Skin of body (tissue), 3 donors: ENCODE measurements at places on chromosomes 5 and 9. TPM values are rescaled to one million over a fixed set of nuclear protein-coding genes. Genes with fewer than 3 reads are reported as not detected.

DNA sequence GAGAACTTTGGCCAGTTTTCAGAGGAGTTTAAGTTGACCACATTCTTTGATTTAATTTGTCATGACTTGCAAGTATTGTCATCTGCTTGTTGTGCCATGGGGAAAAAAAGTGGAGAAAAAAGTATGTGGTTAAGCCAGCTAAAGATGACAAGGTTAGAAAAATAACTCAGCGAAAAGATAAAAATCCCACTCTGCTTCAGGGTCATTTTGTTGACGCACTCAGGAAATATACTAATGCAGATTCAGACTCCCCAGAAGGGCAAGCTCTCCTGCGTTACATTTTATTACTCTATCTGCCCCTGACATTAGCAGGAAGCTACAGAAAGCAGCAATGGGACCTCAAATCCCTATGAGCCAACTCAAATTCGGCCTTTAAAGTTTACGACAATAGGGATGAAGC lies 27.6 kb upstream of the TESK1 start:
- DNase-seq: no peak

DNA sequence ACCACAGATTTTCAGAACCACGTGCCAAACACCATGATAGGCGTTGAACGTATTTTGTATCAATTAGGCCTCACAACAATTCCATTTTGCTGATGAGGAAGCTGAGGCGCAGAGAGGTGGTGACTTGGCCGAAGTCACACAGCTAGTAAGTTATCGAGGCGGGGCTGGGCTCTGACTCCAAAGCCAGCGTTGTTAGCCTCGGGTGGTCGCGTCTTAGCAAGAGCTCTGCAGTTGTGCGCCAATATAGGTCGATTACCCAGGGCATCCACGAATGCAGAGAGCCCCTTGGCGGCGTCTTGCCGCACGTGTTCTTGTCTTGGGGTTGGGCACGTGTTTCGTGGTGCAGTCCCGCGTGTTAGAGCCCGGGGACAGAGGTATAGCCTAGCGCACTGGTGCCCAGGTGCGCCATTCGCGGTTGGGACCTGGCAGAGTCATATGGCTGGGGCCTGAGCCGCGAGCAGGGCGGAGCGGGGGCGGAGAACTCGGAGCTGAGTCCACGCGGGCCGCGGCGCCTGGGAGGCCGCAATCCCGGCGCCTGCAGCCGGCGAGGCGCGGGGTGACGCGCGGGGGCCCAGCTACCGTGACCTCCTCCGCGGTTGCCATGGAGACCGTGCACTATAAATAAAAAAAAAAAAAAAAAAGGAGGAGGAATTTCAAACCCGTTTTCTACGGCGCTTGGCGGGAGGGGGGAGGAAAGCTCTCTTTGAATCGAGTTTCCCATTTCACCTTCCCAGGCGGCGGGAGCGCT lies 62.3 kb downstream of the CXXC5 start:
- peak; percentile 45 for DNase-seq

DNA sequence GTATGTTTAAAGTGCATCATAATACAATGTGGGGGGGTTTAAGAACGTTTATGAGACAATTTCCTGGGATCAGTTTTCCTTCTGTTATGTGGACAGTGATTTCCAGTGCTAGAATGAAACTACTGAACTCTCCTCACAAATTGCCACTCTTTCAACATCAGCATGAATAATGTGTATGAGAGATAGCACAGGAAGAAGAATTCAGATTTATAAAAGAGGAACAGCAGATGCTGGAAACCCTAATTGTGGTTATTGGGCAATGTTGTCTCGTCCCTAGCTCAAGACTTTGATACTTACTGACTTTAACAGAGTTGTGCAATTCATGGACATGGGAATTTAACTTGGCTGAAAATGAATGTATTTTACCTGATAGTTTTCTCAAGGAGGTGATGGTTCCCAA lies 410.8 kb upstream of the MEF2C start:
- DNase-seq: no peak

DNA sequence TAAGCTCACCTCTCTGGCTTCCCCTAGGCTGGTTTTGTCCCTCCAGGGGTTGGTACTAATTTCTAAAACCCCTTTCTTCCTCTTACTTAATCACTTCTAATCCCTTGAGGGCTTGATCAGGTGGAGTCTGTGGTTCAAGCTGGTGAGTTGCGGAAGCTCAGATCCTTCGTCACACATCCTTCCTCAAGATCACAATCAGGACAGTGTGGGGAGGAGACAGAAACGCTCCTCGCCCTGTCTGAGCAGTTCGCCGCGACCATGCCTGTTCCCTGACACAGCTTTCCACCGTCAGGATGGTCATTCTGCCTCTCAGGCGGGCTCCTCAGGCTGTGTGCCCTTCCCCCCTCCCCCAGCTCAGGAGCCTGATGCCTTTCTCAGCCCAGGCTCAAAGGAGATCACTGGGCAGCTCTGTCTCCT lies 24.3 kb downstream of the CPLX2 start:
- DNase-seq: no peak

GRCh38 chr9:126113176-126113575 lies 213.5 kb upstream of the MVB12B start:
- no peak for DNase-seq

- DNase-seq: no peak
Observed at GRCh38 chr9:34127035-34127948, 794 bp upstream of the DCAF12 start.

- no peak for DNase-seq
Observed at GRCh38 chr9:6413365-6414246, 607 bp downstream of the UHRF2 start.

- DNase-seq: no peak
Observed at GRCh38 chr9:133715866-133716563, 22.1 kb downstream of the SARDH start.

- DNase-seq: no peak
Observed at GRCh38 chr9:112310826-112311225, 22.6 kb downstream of the PTBP3 start.

GRCh38 chr5:73674669-73675004 lies 48.6 kb downstream of the ARHGEF28 start:
- no peak for DNase-seq

DNA sequence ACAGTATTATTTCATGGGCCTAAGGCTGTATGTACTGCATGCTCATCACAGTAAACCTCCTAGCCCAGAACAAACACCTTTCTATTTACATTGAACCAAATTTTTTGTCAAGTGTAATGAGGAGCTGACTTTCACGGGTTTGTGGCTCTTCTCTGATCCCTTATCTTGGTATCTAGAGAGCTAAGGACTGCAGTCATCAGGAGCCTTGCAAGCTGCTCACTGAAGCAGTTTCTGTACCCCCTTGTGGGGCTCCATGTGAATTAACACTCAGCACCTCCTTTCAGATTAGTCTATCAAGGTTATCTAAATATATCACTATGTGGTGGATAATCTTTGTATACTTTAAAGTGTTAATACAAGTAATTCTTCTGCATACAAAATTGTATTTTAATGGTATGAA lies 108.2 kb downstream of the AUH start:
- DNase-seq: no peak

GRCh38 chr9:99419070-99419469 lies 197.0 kb downstream of the SEC61B start:
- DNase-seq: no peak

GRCh38 chr5:166251786-166252185 lies 2039.7 kb upstream of the WWC1 start:
- no peak for DNase-seq

GRCh38 chr5:14032918-14033317 lies 88.4 kb upstream of the DNAH5 start:
- no peak for DNase-seq

- no peak for DNase-seq
Observed at GRCh38 chr9:121895818-121896544, 197.1 kb downstream of the TTLL11 start.

DNA sequence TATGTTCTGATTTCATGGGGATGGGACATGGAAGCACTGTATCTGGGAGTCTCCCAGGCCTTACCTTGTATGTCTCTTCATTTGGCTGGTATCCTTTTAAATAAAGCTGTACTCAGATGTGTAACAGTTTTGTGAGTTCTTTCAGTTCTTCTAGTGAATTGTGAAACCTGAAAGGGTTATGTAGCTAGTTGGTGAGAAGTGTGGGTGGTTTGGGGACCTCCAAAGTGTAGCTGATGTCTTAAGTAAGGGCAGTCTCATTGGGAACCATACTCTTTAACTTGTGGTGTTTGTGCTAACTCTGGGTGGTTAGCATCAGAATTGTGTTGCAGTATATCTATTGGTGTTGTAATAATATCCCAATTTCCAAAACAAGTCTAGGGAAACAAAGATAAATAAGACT lies 166.9 kb upstream of the CCNH start:
- no peak for DNase-seq

DNA sequence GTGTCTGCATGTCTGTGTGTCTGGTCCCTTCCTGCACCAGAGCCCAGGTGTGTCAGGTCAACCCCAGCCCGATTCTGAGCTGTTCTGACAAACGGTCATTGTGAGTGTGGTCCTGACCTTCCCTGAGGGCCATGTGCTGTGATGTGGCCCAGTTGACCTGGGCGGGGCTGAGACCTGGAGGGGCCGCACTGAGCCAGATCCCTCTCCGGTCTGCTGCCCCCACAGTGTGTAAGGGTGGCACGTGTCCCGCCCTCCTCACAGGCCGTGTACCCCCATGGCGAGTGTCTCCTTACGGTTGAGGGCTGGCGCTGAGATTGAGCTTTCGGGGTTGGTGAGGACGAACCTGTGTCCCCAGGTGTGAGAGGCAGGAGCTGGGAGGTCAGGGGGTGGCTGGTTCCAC lies 136.5 kb downstream of the MRPL36 start:
- no peak for DNase-seq

GRCh38 chr5:7795306-7795705 lies 55.6 kb downstream of the CFAP90 start:
- no peak for DNase-seq

DNA sequence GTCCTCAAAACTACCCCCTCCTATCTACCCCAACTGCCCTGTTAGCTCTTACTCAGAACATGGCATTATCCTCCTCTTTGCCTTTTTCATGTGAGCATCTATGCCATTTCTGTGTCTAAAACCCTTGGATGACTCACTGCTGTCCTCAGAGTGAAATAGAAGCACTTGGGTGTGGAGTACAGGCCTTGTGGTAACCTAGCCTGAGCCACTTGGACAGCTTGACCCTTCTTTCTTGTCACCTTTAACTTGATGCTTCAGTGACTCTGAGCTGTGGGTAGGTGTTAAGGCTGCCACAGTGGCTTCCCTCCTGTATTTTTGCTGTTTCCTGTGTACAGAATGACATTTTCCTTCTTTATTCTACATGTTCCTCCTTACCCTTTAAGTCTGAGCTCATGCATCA lies 391.4 kb downstream of the SH3GL2 start:
- DNase-seq: no peak

GRCh38 chr9:86282979-86283535 lies 719 bp upstream of the ISCA1 start:
- DNase-seq: peak; percentile 44

DNA sequence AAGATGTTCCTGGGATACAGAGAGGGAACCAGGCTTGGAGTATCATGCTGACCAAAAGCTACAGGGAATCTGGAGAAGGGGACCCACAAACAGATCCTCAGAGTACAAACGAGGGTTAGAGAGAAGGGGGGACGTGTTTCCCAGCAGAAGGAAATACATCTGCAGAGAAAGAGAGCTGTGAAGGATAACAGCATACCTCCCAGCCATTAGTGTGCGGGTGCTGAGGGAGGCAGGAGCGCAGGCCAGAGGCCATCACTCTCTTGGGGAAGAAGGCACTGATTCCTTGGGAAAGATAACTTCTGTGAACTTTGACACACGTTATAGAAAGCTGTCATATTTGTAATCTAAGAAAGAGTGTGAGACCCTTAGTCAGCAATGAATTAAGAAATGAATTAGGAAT lies 96.9 kb downstream of the KCNN2 start:
- no peak for DNase-seq

GRCh38 chr9:114754581-114754980 lies 51.3 kb downstream of the TNFSF15 start:
- no peak for DNase-seq

DNA sequence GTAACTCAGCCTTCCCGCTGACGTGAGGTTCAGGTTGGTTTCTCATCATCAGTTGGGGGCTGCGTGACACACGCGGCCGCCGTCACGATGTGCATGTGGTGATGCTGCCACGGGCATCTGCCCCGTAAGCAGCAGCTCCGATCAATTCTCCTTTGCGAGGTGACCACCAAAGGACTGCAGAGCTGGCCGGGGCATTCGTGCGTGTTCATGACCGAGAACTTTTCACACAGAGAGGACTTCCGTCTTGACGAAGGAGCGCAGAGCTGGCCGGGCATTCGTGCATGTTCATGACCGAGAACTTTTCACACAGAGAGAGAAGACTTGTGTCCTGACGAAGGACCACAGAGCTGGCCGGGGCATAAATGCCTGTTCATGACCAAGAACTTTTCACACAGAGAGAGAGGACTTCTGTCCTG lies 3.8 kb upstream of the LCN1 start:
- no peak for DNase-seq

DNA sequence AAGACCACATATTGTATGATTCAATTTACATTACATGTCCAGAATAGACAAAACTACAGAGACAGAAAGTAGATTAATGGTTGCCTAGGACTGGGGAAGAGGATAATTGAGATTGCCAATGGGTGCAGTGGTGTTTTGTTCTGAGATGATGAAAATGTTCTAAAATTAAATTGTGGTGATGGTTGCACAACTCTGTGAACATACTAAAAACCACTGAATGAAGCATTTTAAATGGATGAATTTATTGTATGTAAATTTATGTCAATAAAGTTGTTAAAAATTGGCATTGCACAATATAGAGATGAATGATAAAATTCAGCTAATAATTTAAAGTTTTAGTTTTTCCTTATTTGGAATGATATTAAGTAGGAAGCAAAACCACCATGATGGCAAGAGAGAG lies 109.5 kb upstream of the NR4A3 start:
- no peak for DNase-seq

- DNase-seq: no peak
Observed at GRCh38 chr9:95486318-95486717, 30.5 kb downstream of the PTCH1 start.

DNA sequence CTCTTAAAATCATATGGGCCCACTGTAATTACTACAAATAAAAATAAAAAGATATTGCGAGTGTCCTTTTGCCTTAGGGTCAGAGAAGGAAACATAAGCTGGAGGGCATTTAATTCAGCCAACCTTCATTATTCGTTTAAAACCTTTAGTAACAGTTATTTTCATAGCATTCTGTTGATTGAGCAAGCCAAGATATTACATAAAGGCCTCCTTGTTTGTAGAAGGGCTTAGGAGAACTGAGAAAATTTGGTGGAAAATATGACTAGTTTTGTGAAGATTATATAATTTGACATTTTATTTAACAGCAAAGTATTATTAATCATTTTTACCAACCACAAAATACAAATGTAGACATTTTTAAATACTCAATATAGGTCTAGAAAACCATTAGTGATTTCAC lies 62.2 kb downstream of the COX7C start:
- DNase-seq: no peak

- no peak for DNase-seq
Observed at GRCh38 chr5:39106322-39106721, 32.1 kb upstream of the RICTOR start.

Gene FRMD3
- 10.1 TPM for total RNA-seq

Gene OR13D1
- total RNA-seq: not detected

Gene MYORG
- 2.6 TPM for total RNA-seq

Gene ATP6V1G1
- 129 TPM for total RNA-seq

Gene PTGES2
- total RNA-seq: 25.8 TPM

Gene CDC20B
- total RNA-seq: not detected

Gene HAPLN1
- 1.6 TPM for total RNA-seq

Gene OGN
- 281 TPM for total RNA-seq

Gene CMYA5
- 52.9 TPM for total RNA-seq

Gene ANKS6
- total RNA-seq: 5.6 TPM

Gene PCDHB14
- total RNA-seq: 3.8 TPM

Gene IRX4
- total RNA-seq: 6.0 TPM

Gene PTPN3
- 13.3 TPM for total RNA-seq

Gene COMMD10
- total RNA-seq: 49.5 TPM

Gene PCDHA1
- not detected for total RNA-seq

Gene DYNC2I2
- 21.1 TPM for total RNA-seq
